A549 (cell line): ENCODE measurements at places on chromosomes 13 and 19.

DNA sequence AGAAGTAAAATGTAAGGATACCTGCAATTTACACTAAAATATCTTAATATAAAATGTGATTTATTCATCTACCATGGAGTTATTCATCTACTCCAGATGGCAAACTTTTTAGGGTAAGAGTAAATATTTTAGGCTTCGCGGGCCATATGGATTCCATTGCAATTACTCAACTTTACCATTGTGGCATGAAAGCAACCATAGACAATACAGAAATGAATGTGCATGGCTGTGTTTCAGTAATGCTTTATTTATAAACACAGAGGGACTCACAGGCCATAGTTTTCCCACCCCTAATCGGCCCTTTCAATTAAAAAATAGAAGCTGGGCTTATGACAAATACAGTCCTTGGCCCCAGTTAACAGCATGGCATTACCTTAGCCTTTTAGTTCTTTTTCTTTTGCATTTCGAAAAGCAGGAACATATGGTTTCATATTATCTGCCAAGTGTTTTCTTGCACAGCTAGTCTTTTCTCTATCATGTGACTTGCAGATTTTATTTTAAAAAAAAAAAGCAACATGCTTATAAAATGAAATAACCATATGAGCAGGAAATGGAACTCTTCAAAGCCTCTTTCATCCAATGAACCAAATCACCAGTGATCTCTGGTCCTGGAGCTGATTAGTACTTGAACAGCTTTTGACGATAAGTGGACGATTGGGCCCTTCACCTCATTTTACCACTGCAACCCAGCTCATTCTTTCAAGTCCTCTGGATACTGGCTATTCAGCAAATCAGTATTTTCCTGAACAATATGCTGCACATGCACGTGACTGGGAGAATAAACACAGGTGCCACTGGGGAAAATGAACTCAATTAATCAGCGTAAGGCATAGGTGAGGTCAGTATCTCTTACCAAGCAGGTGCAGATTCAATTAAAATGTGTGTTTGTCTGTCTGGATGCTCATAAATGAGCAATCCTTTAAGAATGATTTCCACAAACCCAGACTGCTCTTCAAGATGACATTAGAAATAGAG is 63.9 kb downstream of the LHFPL6 start:
- DNase-seq = no peak

DNA sequence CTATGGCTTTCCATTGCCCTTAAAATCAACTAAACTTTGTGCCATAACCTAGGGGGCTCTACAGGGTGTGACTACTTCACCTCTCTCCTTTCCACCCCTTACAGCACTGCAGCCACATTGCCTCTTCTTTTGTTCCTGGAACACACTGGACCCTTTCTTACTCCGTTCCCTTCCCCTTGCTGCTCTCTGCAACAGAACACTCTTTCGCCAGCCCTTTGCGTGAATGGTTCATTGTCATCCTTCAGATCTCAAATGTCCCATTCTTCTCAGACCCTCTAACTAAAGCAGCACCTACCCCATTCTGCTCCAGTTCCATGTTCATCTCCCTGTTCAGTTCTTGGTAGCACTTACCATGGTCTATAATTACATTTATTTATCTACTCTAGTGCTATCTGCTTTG is 208.3 kb downstream of the OXGR1 start:
- DNase-seq = no peak

GRCh38 chr19:46159418-46160232 is 11.6 kb downstream of the IGFL2 start:
- DNase-seq = no peak

- DNase-seq = no peak
These were observed 95.7 kb downstream of the FNDC3A start for GRCh38 chr13:49071341-49071937.

DNA sequence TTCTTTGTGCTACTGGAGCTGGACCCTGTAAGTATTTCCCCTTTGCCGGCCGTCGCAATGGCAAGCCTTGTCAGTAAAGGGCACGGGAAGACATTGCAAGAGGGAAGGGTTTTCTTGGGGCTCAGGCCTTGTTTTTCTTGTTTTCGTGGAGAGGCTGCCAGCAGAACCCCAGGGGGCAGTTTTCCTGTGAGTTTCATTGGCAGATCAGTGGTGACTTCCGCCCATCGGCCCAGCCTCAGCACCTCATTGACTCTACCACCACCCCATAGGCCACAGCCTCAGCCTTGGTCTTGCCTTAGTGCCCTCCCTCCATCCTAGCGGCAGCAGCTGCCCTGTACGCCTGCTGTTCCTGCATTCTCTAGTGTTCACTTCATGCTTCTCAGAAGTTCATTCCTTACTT is 61.5 kb downstream of the GJA3 start:
- no peak for DNase-seq

DNA sequence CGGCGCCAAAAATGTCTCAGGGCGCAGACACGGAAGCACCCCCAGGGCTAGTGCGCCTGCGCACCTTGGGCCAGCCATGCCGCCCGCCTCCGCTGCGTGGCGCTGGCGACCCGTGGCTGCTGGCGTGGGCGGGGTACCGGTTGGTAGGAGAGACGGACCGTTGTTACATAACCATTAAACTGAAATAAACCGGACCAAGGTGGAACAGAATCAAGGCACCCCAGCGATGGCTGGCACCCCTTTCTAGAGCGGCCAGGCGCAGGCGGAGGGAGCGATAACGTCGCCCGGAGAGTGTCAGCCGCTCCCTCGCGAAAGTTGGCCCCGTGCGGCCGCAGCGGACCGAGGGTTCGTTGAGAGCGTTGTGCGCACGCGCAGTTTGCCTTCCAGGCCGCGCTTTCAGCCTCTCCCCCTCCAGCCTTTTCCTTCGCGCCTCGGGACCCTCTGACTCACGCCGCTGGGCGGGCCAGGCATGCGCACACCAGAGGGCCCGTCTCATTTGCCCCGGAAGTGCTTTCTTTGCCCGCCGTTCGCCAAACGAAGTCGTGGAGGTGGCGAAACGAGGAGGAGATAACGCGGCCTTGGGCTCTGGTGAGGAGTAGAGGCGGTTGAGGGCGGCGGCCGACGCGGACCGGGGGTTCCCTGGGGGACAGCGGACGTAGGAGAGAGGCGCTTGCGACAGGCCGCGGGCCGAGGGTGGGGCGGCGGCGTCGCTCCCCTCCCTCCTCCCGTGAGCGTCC is at the start of the genes PLEKHJ1 and SF3A2:
TSS of gene PLEKHJ1 (minus strand) at position 16 of the 737 bp plus-strand sequence. CDS start 81 bp downstream, outside the sequence.
TSS of gene SF3A2 (plus strand) at position 511 of the 737 bp plus-strand sequence. CDS start 6,595 bp downstream, outside the sequence.
- peak; percentile 97 for DNase-seq

GRCh38 chr19:45882652-45883585 is 3.0 kb downstream of the IRF2BP1 start:
- DNase-seq = peak; percentile 95

GRCh38 chr19:41796362-41796761 is at the start of gene CEACAM3:
CEACAM3 (plus strand) TSS chr19:41796587; CDS start chr19:41796678, 91 bp downstream.
- DNase-seq = no peak

- DNase-seq = no peak
These were observed 332.2 kb upstream of the GPC6 start for GRCh38 chr13:92894447-92894846.

- DNase-seq = no peak
These were observed 10.2 kb upstream of the JSRP1 start for GRCh38 chr19:2266183-2266993.

DNA sequence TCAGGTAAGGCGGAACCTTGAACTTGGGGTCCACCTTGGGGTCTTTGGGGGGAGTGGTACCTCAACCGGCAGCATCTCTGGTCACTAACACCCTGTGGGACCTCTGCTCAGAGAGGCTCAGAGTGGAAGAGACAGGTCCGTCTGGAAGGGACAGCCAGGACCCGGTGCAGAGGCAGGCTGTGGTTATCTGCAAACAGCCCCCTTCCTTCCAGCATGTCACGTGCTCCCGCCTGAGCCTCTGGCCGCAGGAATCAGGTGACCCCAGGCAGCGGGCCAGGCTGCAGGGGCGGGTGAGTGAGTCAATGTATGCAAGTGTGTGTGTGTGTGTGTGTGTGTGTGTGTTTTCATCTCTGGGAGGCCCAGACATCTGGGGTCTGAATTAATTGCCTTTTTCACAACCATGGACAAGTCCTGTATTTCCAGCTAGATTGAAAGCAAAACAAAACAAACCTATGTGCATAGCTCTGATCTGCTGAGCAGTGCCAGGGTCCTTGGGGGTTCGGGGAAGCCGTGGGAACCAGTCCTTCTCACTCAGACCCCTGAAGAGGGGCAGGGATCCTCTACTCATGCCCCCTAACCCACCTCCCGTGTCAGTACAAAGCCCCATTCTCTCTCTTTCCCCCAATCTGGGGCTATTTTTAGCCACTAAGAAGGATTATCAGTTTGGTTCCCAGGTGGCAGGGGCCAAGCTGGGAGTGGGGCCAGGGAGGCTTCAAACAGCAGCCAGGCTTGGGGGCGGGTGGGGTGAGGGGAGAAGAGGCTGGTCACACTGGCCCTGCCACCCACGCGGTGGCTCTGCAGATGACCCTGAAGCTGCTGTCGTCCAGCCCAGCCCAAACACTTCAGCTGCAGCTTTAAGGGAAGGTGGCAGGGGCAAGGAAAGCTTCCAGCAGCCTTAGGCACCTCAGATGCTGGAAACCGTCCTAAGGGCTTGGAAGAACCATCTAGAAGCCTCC is 31.4 kb downstream of the CERS4 start:
- no peak for DNase-seq

DNA sequence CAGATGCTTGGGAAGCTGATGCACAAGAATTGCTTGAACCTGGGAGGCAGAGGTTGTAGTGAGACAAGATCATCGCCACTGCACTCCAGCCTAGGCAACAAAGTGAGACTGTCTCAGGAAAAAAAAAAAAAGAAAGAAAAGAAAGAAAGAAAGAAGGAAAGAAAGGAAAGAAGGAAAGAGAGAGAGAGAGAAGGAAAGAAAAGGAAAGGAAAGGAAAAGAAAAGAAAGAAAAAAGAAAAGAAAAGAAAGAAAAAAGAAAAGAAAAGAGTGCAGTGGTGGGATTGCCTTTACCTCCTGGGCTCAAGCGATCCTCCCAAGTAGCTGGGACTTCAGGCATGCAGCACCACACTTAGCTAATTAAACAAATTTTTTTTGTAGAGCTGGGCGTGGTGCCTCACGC is 12.9 kb downstream of the OLFM2 start:
- DNase-seq = no peak

DNA sequence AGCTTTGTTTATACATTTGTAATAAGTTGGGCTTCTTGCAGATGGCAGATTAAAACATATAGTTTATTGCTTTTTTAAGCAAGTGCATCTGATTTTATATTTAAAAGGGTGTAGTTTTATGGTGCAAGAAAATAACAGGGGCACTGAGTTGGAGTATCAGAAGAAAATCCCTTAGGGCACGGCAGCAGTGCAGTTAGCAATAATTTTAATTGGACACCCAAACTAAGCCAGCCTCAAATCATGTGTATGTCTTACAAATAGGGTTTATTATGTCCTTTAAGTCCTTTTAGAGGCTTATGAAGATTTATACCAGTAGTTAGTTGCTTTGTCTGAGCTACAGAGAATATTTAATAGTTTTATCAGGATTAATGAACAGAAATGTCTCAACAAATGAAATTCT is 57.5 kb downstream of the GPC6 start:
- DNase-seq = no peak

GRCh38 chr13:80036845-80037504 is 304.0 kb downstream of the SPRY2 start:
- no peak for DNase-seq

DNA sequence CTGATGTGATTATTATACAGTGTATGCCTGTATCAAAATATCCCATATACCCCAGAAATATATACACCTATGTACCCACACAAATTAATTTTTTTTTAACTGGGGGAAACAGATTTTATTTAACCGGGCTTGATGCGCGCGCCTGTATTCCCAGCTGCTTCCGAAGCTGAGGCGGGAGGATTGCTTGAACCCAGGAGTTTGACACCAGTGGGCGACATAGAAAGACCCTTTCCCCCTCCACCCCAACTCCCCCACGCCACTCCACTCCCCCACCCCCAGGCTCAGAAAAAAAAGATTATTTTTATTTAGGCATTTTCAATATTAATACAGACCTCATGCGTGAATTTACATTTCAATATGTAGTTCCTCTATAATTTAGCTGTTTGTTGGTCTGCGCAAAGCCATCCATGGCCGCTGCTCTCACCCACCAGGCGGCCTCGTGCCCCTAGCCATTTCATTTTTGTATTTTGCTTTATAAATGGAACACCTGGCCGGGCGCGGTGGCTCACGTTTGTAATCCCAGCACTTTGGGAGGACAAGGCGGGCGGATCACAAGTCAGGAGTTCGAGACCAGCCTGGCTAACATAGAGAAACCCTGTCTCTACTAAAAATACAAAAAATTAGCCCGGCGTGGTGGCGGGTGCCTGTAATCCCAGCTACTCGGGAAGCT is 836 bp upstream of the VPS36 start:
- DNase-seq = no peak

- DNase-seq = no peak
These were observed 529.4 kb upstream of the HTR2A start for GRCh38 chr13:47426126-47426849.

DNA sequence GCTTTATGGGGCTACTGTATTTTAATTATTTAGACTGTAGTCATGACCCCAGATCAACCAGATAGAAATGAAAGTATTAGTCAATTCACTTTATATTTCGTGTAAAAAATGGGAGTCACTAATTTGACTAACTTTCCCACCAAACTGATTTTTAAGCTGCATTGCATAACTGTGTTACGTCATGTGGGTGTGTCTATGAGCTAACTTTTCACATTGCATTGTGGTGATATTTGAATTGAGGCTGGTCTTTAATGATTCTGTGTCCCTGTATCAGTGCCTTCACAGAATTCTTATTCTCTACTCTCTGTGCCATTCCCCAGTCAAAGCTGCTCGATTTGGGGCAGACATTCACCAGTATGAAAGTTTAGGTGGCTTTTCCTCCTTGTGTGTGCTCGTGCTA is 172.7 kb upstream of the MAB21L1 start:
- DNase-seq = no peak

- no peak for DNase-seq
These were observed 6.0 kb downstream of the EEF2 start for GRCh38 chr19:3979289-3979673.

GRCh38 chr19:15595069-15595468 is 19.9 kb upstream of the CYP4F8 start:
- no peak for DNase-seq

GRCh38 chr19:56252699-56253422 is 19.7 kb upstream of the EDDM13 start:
- peak; percentile 68 for DNase-seq

GRCh38 chr19:22332924-22333323 is 46.7 kb downstream of the ZNF729 start:
- DNase-seq = no peak

GRCh38 chr19:57233207-57233606 is 2.4 kb downstream of the AURKC start:
- DNase-seq = no peak

GRCh38 chr19:36482876-36483275 is 6.5 kb downstream of the ZNF566 start:
- DNase-seq = no peak

GRCh38 chr19:54731191-54731590 is 6.9 kb downstream of the KIR3DL3 start:
- DNase-seq = no peak

GRCh38 chr13:84255226-84255797 is 373.0 kb upstream of the SLITRK1 start:
- DNase-seq = no peak

DNA sequence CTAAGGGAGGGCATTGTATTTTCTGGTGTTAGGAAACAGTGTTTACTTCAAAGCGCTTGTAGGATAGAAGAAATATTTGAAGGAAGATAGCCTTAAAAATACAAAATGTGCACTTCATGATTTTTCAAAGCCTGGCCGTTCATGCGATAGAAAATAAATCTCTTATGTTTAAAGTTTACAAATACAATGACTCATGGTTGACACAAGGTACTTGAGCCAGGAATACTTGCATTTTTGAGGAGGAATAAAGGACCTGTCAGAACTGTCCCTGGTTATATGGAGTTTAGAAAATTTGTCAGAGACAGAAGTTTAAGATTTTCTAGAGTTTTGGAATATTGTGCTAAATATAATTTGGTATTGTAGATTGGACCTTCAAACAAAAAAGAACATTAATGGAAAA is 1223.2 kb upstream of the SLC10A2 start:
- no peak for DNase-seq
